GM23338 (cell line): ENCODE measurements at places on chromosomes 3 and 15.
A peak's percentile ranks its signal among the peaks of the same experiment; 100 is the strongest.

DNA sequence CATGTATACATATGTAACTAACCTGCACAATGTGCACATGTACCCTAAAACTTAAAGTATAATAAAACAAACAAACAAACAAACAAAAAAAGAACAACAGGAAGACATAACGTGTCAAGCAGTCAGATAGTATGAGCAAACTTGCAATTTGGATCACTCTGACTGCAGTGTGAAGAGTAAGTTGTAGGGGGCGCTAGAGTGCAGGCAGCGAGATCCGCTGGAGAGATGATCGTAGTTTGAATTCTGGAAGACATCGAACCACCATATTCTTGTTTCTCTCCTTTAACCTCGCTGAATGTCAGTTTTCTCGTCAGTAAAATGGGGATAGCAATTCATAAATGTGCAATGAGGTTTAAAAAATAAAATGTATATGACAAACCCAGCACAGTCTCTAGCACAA is 165.2 kb upstream of the LMCD1 start:
- DNase-seq = peak; percentile 67

DNA sequence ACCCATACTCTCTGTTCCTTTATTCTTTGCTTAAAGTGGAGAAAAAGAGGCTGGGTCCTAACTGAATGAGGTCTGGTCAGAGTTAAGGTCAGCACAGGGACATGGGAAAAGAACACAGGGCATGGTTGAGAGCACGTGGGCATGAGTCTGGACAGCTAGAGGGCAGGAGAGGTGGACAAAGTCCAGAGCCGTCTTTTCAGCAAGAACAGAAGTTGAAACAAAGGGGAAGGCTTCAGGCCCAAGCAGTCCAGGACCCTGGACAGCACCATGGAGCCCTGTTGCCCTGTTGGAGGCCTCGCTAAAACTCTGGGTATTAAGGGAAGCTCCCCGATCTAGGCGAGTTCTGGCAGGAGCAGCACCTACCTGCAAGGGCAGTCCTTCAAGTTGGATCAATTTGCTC is 50.7 kb downstream of the XYLB start:
- DNase-seq = peak; percentile 75

- DNase-seq = no peak
These were observed 230.7 kb downstream of the UACA start for GRCh38 chr15:70532531-70533186.

DNA sequence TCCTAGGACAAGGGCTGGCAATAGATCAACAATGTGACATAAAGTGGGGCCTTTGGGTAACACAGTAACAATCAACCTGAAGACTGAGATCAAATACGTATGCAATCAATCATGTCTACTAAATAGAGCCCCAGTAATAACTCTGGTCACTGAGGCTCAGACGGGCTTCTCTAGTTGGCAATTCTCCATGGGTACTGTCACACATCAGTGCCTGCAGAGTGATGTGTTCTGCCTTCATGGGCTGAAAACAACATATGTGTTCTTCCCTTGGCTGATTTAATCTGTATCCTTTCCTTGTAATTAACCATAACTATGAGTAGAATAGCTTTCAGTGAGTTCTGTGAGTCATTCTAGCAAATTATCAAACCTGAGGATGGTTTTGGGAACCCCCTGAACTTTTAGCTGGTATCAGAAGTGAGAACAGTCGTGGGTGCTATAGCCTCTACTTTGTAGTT is 113.6 kb downstream of the TMCO5A start:
- DNase-seq = no peak

DNA sequence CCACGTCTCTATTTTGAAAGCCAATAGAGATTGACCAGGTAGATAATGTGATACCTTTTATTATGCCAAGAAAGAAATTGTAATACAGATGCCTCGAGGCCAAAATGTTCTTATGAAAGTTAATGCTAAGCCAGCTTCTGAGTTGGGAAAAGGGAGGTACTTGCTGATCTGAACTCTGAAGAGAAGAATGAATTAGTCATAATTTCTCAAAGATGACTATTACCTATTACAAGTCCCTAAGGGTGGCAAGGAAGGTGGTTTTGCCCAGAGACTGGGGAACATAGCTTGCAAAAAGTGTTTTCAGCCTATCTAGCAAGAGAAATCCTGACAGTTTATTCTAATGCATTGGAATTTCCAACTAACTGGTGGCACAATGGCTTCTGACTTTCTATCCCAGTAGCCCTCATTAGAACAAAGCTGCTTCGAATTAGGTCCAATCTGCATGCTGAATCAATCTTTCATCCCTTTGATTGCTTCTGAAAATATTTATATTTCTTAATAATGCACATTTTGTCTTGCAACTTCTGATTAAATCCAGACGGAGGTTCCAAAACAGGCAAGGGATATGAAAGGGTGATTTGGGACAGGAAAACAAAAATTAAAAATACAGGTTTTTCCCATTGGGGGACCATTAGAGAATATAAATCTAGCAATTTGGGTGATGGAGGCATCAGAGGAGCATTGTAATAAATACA is 17.7 kb upstream of the NR2F2 start:
- DNase-seq = no peak

GRCh38 chr3:27141668-27142067 is 227.5 kb downstream of the NEK10 start:
- DNase-seq = peak; percentile 58

- DNase-seq = no peak
These were observed 705.9 kb downstream of the PDCD6IP start for GRCh38 chr3:34504366-34504765.

DNA sequence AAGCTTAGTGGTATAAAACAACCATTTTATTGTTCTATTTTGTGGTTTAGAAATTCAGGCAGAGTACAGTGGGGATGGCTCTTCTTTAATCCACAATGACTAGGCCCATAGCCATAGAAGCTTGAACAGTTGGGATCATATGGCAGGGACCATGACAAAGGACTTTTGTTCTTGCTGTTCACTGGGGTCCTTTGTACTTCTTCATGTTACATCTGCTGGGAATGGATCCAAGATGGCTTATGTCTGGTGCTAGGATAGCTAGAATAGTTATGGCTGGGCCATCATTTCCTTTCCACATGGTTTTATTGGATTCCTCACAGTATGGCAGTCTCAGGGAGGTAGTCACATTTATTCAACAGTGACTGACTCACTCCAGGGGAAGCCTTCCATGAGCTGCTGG is 427.9 kb upstream of the AGTR1 start:
- no peak for DNase-seq

DNA sequence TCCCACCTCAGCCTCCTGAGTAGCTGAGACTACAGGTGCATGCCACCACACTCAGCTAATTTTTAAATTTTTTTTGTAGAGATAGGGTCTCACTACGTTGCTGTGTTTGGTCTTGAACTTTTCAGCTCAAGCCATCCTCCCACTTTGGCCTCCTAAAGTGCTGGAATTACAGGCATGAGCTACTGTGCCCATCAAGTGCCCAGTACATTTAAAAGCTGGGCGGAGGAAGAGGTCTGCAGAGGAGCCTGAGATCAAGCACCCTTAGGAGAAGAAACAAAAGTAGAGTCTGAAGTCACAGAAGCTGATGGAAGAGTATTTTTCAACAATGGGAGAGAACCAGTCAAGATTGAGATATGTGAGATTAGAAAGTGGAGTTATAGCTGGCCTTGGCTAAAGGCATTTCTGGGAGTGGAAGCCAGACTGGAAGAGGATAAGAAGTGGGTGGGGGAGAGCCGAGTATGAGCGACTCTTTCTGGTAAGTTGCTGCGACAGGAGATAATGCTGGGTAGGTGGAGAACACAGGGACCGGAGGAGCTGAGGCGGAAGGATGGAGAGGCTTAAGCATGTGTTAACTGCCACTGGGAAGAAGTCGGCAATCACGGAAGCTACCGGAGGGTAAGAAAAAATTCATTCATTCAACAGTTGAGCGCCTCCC is 782 bp upstream of the IREB2 start:
- DNase-seq = peak; percentile 54

DNA sequence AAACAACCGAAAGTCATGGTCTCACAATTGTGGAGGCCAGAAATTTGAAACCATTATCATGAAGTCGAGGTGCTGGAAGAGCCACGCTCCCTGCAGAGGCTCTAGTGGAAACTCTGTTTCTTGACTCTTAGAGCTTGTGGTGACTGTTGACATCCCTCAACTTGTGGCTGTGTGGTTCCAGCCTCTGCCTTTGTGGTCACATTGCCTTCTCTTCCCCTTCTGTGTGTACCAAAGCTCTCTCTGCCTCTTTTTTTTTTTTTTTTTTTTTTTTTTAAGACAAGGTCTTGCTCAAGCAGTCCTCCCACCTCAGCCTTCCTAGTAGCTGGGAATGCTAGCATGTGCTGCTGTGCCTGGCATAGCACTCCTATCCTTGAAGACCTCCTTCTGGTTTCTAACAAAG is 48.7 kb upstream of the CRTC3 start:
- DNase-seq = no peak

- peak; percentile 85 for DNase-seq
These were observed 78.4 kb upstream of the RASGRF1 start for GRCh38 chr15:79168922-79169456.

DNA sequence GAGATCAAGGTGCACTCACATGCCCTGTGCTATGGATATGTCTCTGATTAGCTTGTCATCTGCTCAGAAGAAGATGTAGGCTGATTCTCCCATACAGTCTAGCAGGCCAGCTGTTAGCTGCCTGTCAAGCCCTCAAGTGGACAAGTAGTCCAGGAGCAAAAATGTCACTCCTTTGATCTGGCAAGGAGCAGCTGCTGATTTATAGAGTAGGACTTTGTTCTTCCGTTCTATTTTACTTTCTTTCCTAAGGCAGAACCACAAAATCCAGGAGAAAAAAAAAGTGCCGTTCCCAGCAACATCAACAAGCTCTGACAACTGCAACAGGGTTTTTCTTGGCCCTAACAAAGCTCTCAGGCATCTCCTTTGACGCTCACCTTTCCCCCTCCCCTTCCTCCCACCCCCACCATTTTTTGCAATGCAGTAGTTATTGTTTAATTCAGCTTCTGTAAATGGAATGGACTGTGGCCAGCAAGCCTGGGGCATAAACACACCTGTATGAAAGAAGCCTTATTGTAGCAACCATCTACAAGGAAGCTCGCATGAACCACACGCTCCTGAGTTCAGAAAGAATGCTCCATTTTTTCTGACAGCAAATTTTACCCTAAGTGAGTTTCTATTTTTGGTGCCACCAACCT is 196.3 kb downstream of the MEIS2 start:
- DNase-seq = no peak

DNA sequence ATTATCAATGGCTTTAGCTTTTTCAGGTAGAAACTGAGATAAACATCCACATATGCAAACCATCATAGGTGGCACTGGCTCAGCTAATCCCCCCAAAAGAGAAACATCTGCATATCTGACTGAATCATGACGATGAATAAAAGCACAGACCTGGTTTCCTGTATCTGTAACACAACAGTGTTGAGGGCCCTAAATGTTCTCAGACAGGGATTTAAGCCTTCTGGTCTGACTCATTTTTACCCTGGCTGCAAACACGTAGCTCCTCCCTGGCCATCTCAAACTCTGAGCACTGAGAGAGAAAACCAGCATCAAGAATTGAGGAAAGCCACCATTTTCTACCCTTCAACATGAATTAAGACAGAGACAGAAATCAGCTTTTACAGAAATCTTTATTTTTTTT is 35.2 kb downstream of the GLB1 start:
- DNase-seq = no peak

DNA sequence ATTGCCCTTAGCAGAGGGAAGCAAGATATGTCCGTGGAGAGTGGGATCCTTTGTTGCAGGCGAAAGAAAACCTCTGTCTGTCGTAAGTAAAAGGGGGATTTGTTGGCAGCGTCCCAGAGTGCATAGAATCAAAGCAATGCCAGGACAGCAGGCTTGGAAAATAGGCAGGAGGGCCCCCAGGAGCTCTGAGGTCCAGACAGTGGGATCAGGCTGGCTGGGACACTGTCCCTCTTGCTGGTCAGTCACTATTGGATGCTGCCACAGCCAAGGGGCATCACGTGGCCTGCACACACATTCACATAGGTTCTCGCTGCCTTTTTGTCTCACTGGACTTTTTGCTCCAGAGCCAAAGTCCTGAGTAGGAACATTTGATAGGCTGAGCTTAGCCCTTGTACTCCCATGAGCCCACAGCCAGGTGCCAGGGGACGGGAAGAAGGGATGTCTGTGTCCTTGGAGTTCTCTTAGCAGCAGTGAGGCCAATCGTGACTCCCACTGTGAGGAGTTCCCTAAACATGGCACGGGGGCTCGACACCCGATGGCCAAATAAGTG is 10.7 kb downstream of the MUC20 start:
- no peak for DNase-seq

GRCh38 chr15:90901175-90902039 is 1.7 kb upstream of the MAN2A2 start:
- DNase-seq = peak; percentile 25

- no peak for DNase-seq
These were observed 899.8 kb downstream of the ROBO2 start for GRCh38 chr3:77939726-77940125.
